ENCODE measurements at places on chromosomes 6 and 20.

DNA sequence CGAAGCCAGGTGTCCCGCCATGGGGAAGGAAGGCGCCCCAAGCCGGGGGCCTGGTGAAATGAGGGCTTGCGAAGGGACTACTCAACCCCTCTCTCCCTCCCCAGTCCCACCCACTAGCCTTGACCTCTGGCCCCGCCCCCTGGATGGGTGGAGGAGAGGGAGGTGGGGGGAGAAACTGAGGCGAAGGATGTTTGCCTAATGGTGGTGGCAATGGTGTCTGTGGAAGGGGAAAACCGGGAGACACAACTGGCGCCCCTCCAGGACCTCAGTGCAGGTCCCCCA, at the start of gene POU5F1:
POU5F1 (minus strand) TSS at position 83 of the 282 bp plus-strand sequence; CDS start at position 21, 62 bp downstream.
- no peak for DNase-seq

DNA sequence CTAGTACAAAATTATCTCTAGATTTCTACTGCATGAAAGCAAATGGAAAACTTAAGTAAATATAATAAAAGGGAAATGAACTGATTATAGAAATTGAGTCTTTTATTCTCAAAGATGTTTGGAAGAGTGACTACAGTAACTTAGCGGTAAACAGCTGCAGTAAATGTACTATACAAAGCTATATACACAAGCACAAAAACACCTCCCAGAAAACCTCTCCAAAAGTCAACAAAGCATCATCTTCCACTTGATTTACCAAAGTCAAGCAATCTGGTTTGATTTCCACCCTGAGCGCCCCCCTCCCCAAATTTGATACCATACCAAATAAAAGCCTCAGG, 142.1 kb upstream of the SHLD1 start:
- no peak for DNase-seq

- no peak for DNase-seq
Measured at GRCh38 chr6:56852260-56853010, 102.5 kb upstream of the BEND6 start.

- DNase-seq, result peak; percentile 31
Measured at GRCh38 chr20:62320581-62321354, 18.0 kb downstream of the ADRM1 start.

- DNase-seq, result no peak
Measured at GRCh38 chr6:7933794-7934193, 23.2 kb upstream of the TXNDC5 start.

- no peak for DNase-seq
Measured at GRCh38 chr6:455835-456234, 64.3 kb downstream of the IRF4 start.

DNA sequence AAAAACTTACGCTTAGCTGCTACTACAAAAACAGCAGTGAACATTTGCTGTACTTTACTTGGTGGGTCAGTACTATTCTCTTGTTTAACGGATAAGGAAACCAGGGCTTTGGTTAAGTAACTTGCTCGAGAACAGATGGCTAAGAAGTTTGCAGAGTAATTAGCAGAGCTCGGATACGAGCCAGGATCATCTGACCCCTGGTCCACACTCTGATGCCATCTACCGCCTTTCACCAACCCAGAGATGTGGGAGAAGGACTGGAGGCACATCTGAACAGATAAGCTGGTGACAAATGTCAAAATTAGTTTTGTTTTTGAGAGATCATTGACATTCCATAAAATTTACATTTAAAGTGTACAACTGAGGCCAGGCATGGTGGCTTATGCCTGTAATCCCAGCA, 18.9 kb upstream of the RPL7L1 start:
- DNase-seq, result no peak

- no peak for DNase-seq
Measured at GRCh38 chr6:129153257-129153656, 270.3 kb downstream of the LAMA2 start.

DNA sequence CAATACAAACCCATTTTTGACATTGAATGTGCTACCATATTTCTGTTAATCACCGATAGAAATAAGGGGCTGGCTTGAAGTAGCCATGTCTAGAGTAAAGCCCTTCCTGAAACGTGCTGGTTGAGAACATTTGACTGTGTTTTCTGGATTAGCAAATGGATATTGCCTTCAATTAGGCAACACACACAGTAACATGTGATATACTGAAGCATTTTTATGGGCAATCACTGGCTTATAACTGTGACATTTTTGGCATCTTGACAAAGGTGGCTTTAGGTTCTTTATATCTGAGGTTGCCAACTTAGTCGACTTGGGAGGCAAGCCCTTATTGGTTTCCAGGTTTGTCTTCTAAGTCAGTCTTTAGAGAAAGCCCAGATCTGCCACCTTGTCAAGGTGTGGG, 292.9 kb downstream of the BTBD3 start:
- no peak for DNase-seq

- no peak for DNase-seq
Measured at GRCh38 chr20:860891-861290, 27.4 kb downstream of the FAM110A start.

GRCh38 chr6:142331601-142332000, 29.8 kb downstream of the ADGRG6 start:
- DNase-seq, result no peak

DNA sequence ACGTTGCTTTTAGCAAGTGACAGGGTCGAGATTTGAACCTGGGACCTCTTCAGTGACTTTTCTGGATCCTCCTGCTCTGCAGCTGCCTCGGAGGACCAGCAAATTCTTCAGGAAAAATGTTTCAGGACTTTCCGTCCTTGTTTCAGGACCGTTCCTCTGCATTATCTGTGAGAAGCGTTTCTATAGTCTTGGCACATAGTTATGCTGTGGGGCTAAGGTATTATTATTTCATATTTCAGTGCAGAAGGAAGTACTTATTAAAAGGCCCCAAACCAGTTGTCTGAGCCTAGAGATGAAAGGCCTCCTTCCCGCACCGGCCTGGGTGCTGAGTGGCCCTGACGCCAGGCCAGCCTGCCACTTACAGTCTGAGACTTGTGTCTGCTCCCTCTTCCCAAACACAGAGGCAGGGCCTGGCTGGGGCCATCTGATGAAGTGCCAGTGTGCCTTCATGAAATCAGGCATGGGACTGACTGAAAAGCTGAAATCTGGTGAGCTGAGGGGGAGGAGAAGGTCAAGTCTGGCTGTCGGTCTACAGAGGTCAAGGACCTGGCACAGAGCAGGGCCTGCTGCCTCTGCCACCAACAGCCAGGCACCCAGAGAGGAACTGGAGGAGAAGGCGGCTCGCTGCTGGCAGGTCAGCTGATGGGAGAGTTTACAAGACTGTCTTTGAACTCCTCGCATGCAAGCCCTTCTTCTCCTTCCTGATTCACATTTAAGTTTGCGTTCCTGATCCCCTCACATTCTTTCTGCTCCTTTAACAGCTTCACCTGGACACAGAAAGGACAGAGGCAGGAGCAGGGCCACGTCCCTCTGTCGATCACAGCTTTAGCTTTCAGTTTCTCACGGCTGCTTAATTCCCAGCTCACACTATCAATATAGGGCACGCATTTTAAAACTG, 8.9 kb upstream of the QKI start:
- DNase-seq, result peak; percentile 9

DNA sequence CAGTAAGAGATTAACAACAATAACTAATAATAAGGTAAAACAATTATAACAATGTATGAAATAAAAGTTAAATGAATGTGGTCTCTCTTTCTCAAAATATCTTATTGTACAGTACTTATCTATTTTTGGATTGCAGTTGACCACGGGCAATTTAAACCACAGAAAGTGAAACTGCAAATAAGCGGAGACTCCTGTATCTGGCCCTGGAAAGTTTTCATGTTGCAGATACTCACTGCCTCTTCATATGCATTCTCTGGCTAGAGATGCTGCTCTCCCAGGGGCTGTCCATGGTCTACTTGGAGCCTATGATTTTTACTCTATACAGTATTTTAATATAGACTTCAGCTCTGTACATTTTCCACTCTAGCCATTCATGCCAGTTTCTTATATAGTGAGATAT, 230.8 kb downstream of the FUT9 start:
- no peak for DNase-seq

DNA sequence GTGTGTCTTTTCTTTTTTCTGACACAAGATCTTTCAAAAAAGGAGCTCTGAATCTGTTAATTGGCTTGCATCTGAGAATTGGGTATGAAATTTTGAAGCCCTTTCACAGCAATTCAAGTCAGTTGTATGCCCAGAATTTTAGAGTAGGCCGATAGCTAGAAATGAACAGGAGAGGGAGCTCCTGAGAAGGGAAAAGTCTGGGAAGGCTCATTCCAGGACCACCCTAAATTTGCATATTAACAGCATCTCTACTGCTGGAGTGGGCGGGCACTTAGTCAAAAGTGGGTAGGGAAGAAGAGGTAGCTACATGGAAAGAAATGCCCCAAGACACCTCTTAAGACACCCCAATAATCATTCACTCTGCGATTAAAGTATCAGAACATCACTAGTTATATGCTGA, 928.3 kb downstream of the TBC1D32 start:
- DNase-seq, result no peak

GRCh38 chr6:157806856-157807215, 16.2 kb upstream of the SNX9 start:
- DNase-seq, result no peak

GRCh38 chr6:158611039-158611438, 33.5 kb downstream of the DYNLT1 start:
- no peak for DNase-seq

GRCh38 chr6:149079911-149080491, 237.5 kb upstream of the TAB2 start:
- no peak for DNase-seq

- no peak for DNase-seq
Measured at GRCh38 chr20:1815502-1816085, 79.6 kb upstream of the SIRPA start.

GRCh38 chr6:10465629-10466499, 51.0 kb upstream of the TFAP2A start:
- DNase-seq, result peak; percentile 16

GRCh38 chr6:50380406-50381098, 330.8 kb upstream of the DEFB112 start:
- DNase-seq, result no peak

GRCh38 chr20:64205611-64206026, 41.4 kb downstream of the MYT1 start:
- no peak for DNase-seq

DNA sequence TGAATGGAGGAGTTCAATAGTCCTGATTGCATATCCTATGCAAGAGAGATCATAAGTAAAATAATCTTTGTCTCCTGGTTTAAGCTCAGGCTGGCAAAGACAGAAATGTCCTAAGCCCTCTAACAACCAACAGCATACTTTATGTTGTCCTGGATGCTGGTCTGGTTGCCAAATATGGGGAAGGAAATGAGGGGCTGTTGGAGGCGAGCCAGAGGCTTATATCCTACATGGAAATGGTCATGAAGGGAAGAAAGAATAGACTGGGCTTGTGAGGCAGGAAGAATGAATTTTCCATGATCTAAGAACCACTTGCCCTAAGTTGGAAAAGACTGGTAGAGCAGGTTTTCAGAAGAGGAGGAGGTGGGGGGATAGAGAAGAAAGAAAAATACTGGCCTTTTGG, 237.1 kb downstream of the SMOC2 start:
- no peak for DNase-seq

GRCh38 chr20:33411242-33411641, 9.9 kb upstream of the CDK5RAP1 start:
- DNase-seq, result no peak

GRCh38 chr20:2891343-2891742, 18.1 kb downstream of the PTPRA start:
- DNase-seq, result no peak

DNA sequence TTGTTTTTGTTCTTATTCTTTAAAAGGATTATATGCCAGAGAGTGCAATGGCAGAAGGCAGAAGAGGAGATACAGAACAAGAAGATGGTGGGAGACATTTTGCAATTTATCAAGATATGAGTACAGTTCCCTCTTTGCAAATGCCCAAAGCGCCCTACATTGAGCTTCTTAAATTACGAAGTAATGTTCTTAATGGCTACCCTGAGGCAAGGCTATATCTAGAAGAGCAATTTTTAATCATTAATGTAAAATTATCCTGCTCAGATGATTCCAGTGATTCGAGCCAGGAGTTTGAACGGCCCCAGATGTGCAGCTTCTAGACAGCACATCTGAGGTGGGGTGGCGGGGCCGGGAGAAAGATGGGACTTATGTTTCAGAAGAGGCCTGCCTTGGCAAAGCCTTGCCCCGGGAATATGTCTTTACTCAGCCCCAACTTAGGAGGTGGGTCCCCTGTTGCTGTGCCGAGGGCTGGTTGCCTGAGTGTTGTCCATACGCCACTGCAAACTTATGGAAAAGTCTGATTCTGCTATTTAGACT, 84.9 kb upstream of the MLN start:
- no peak for DNase-seq

DNA sequence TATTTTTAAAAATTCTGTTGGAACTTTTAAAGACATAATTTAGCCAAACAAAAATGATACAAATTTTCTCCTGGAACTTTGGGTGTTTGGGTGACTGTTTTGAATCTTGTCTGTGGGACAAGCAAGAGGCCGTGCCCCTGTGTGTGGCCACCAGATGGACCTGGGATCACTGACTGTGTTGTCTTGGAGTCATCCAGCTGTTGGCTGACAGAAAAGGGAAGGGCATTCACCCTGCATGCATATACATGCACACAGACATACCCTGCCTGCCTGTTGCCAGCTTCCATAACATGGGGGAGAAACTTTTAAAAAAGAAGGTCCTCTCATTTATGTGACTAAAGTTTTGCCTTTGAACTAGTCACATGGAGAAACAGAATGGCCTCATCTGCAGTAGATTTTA, 72.7 kb downstream of the BLOC1S5 start:
- no peak for DNase-seq

DNA sequence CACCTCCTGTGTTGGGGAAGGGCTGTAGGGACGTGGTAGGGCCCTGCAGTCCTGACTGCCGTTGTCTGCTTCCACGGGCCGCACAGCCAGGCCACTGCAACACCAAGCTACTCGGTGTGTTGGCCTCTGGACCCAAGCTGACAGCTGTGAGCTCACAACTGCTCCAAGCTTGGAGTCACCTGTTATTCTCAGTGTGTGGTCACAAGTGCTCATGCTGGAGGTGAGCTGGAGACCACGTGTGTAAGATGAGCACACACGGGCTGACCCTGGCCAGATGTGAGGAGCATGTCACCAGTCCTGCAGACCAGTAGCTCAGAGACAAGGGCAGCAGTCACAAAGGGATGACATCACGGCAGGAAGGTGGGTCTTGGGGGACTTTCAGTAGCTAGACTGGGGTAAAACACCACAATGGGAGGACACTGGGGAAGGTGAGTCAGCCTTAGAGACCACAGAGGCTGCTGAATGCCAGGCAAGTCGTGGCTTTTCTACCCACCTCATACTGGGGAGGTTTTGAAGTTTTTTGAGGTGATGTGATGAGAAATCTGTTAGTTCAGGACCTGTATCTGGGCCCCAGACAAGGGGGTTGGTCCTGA, 87.3 kb downstream of the FAM120B start:
- DNase-seq, result peak; percentile 64

GRCh38 chr6:131652472-131652871, 15.4 kb downstream of the ENPP3 start:
- no peak for DNase-seq

DNA sequence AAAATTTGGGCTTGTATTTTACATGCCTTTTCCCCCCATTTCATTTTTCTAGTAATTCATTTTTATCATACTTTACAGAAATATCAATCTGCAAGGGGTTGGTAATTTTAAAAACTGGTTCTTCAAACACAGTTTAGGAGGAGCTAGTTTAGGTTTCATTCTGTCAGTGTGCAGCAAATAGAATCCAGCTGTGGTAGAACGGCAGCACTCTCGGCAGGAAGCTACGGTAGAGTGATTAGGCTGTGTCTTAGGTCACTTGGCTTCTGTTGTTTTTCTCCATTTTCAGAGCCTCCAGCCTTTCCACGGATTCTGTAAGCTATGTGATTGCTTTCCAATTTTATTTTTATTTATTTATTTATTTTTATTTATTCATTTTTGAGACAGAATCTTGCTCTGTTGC, 32.7 kb downstream of the TLDC2 start:
- DNase-seq, result no peak

GRCh38 chr6:90610301-90610750, 23.5 kb upstream of the MAP3K7 start:
- DNase-seq, result no peak
